Fibroblast of upper back skin (primary cell): ENCODE measurements at places on chromosomes 13 and 19.

DNA sequence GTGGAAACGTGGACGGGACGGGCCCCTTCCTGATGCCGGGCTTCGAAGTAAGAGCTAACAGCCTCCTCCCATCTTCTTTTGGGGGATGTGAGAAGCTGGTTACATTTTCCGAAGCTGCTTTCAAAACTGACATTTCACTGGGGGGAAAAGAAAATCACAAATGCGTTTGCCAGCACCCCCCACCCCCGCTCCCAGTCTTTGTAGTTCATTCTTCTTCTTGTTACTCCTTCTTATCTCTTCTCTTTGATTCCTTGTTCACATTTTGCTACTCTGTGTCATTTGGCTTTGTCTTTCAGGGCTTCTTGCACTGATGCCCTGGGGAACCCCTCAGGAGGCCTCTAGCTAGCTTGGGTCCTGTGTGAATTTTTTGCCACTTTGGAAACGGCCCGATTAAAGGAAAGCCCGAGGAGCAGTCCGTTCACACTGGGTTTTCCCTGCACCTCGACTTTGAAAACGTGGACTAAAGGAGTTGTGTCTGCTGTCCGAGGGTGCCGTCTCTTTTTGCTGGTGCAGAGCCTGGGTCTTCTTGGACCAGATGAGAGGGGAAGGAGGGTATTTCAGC, 1.3 kb downstream of the CARM1 start:
- no peak for DNase-seq

DNA sequence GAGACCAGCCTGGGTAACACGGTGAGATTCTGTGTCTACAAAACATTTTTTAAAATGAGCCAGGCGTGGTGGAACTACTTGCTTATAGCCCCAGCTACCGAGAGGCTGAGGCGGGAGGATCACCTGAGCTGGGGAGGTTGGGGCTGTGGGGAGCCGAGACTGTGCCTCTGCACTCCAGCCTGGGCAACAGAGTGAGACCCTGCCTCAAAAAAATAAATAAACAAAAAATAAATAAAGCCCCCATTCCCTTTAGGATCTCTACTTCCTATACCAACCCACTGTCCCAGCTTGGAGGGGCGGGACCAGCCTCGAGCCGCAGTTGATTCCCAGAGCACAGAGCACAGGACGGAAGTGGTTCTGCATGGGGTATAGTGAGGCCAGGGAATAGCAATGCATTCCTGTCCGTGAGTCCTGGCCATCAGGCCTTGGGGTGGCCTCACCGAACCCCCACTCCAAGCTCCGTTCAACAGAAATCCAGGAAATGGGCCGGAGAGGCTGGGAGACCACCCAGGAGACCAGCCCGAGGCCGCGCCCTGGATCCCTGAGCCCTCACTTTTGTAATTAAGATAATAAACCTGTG, 4.9 kb upstream of the PTBP1 start:
- no peak for DNase-seq

GRCh38 chr19:39110263-39110967, 15.2 kb upstream of the PAK4 start:
- peak; percentile 20 for DNase-seq

GRCh38 chr19:34997071-34997617, 3.0 kb upstream of the GRAMD1A start:
- DNase-seq = no peak

DNA sequence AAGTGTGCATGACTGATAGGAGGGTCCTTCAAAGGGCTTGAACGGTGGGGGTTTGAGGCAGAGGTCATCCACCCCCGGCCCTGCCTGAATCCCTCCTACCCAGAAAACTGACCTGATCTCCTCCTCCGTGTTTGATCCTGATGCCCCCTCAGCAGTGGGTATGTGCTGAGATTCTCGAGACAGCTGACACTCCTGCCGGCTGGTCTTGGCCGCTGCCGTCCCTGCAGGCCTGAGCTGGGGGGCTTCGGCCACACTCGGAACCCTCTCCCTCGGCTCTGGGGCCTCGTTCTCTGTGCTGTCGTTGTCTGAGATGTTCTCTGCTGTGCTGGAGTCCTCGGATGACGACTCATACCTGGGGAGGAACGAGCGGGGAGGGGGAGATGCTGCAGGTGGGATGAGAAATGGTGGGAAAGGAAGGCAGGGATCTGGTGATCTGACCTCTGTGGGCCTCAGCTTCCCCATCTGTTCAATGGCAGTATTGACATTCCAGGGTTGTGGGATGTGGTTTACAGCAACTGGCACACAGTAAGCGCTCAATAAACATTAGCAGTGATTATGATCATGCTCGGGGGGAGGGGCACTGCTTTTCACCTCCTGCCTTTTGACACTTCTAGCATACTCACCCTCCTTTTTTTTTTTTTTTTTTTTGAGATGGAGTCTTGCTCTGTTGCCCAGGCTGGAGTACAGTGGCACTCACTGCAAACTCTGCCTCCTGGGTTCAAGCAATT, 20.7 kb downstream of the KANK2 start:
- DNase-seq = no peak

GRCh38 chr19:23913931-23914330, 755 bp upstream of the ZNF726 start:
- no peak for DNase-seq

- no peak for DNase-seq
Measured at GRCh38 chr13:36717017-36717416, 43.2 kb downstream of the SERTM1 start.

GRCh38 chr19:38039966-38040365, 133.0 kb downstream of the SIPA1L3 start:
- peak; percentile 84 for DNase-seq

DNA sequence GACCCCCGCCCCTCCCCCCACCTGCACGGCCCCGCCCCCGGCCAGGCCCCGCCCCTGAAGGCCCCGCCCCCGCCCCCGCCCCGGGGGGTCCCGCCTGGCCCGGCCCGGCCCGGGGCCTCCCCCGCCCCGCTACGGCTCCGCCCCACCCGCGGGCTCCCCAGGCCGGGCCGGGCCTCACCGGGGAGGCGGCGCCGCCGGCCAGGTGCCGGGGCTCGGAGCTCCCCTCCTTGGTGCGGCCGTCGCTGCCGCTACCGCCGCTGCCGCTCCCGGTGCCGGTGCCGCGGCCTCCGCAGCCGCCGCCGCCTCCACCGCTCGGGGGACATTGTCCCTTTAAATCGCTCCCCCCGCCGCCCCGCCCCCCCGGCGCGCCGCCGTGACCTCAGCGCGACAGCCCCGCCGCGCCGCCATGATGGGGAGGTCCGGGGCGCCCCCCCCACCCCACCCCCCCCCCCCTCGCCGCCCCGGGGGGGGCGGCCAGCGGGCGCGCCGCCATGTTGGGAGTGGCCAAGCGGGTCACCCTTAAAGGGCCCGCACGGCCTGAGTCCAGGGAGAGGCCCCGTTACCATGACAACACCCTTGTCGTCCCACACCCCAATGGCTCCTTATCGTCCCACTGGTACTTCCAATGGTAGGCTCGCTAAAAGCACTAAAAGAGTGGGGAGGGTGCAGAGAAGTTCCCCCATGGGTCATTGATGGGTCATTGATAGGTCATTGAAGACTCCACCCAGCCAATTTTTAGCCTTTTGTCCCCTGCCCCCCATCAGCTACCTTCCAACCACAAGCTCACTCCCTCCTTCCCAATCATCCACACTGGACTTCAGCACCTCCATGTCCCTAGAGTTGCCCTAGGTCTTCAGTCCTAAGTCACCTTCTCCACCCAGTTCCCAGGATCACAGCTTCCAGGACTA, at the start of gene WIZ:
WIZ (minus strand) TSS at position 337 of the 908 bp plus-strand sequence. CDS start 1,649 bp downstream, outside the sequence.
- DNase-seq = peak; percentile 75

GRCh38 chr19:48635966-48636858, 967 bp downstream of the DBP start:
- DNase-seq = no peak

- DNase-seq = no peak
Measured at GRCh38 chr13:113324398-113324797, 27.4 kb downstream of the LAMP1 start.

- peak; percentile 79 for DNase-seq
Measured at GRCh38 chr19:42284066-42284501, 15.0 kb downstream of the CIC start.

- no peak for DNase-seq
Measured at GRCh38 chr19:35363001-35363590, 4.8 kb downstream of the FFAR3 start.

GRCh38 chr13:51912511-51913225, 50.9 kb downstream of the CCDC70 start:
- DNase-seq = no peak

- no peak for DNase-seq
Measured at GRCh38 chr19:55603115-55603514, 2.3 kb upstream of the ZNF865 start.

DNA sequence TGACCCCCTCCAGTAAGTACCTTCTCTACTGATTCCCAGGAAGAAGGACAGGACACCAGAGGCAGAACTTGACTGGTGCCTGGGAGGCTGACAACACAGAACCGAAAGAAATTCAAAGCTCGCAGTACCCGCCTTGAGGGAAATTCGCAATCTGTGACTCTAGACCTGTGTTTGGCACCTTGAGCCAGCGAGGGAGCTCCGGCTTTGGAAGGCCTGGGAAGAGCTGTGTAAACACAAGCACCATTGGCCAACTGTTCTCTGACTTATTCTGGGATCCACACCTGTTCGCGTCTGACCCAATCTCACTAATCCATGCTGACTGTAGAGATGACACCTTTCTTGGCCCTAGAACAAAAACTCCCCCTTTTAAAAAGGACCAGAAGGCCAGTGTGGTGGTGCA, 50.7 kb downstream of the CEBPG start:
- no peak for DNase-seq

- DNase-seq = peak; percentile 27
Measured at GRCh38 chr19:14821937-14822336, 13.0 kb downstream of the OR7A5 start.

- DNase-seq = no peak
Measured at GRCh38 chr13:21077076-21077787, 15.8 kb upstream of the LATS2 start.

DNA sequence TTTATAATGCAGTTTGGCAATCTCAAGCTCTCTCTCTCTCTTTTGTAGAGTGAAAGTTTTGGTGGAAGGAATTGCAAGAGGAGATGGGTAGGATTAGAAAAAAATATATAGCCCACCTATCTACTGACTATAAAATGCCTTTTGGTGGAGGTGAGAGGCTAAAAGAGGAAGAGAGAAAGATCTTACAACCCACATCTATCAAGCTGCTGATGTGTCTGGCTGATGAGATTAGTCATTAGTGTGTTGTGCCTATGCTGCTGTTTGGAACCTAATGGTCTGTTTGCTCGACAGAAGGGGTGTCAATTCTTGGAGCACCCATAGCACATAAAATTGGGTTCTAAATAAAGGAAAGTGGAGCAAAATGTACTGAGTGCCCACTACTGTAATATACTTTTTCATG, 411.0 kb downstream of the HS6ST3 start:
- DNase-seq = no peak

- DNase-seq = no peak
Measured at GRCh38 chr13:38758277-38758676, 71.4 kb downstream of the FREM2 start.

GRCh38 chr13:83057119-83057518, 825.2 kb downstream of the SLITRK1 start:
- peak; percentile 30 for DNase-seq
